ENCODE measurements at places on chromosomes 2 and 18. TPM values are rescaled to one million over a fixed set of nuclear protein-coding genes. Genes with fewer than 3 reads are reported as not detected.

Gene HOXD12
- total RNA-seq = not detected

Gene ERFE
- 0.99 TPM for total RNA-seq

Gene INHBB
- total RNA-seq = not detected

Gene HAAO
- total RNA-seq = 0.63 TPM

Gene EFEMP1
- not detected for total RNA-seq

Gene RAD51AP2
- not detected for total RNA-seq

Gene B4GALT6
- 2.4 TPM for total RNA-seq

GRCh38 chr2:38073211-38074057 is 2.5 kb downstream of the CYP1B1 start:
- peaks cover 42% of the 10 kb centered on the region for H3K27me3 ChIP-seq
- peaks cover 3% of the 10 kb centered on the region for H3K36me3 ChIP-seq
- DNase-seq = no peak
- H3K27ac ChIP-seq = no peak overlapping the region
- H3K4me1 ChIP-seq = peaks cover 19% of the 10 kb centered on the region

DNA sequence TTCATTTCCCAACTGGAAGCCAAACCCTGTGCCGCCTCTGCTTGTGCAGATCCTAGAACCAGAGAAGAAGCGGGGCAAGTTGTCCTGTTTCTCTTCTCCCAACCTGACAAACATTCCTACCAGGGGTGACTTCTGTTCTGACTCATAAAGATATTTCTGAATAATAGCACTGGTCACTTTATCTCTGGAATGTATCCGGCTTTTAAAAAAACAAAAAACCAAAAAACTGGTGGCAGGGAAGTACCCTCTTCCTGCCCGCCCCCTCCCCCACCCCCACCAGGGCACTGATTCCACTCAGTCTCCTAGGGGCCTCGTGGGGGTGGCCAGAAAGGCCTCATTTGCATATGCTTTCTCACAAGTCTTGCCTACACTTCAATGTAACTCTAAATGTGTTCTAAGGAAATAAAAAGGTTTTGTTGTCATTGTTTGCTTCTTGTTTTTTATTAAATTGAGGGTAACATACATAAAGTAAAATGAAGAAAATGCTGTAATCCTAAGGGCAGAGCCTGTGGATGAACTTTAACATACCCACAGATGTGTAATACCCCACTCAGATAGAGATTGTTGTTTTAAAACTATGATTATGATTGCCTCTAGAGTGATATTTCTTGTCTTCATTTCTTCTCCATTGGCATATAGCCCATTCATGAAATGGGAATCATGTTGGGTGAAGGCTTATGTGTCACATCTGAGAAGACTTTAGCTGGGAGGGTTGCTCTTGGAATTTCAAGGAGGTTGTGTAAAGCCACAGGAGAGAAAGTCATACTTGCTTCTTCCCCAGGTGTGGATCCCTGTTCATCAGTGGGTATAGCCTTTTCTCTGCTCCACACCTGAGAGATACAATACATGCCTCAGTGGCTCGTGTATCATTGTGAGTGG is 5.3 kb upstream of the FOSL2 start:
- peak overlapping the region; percentile 60 for H3K27ac ChIP-seq
- peaks cover 1% of the 10 kb centered on the region for H3K27me3 ChIP-seq
- no peak overlapping the region for H3K4me3 ChIP-seq
- peak; percentile 43 for DNase-seq
- H3K4me1 ChIP-seq = peaks cover 28% of the 10 kb centered on the region

DNA sequence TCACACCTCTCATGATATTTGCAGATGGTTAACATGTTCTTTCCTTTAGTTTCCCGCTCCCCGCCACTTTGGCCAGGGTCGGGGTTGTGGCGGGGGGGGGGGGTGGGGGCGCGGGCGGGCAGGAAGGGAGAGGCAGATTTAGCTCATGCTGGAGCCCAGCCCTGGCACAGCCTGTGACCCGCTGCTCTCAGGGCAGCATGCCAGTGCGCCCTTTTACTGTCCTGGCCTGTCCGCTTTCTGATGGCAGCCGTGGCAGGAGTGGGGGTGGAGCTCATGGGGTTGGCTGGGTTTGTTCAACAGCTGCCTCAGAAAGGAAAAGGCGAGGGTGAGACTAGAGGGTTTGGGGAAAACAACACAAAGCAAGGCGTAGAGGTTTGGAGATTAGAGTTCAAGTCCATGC is 56.1 kb downstream of the TNP1 start:
- H3K36me3 ChIP-seq = no peaks in the 10 kb centered on the region
- DNase-seq = no peak
- H3K4me3 ChIP-seq = no peak overlapping the region
- no peaks in the 10 kb centered on the region for H3K27me3 ChIP-seq
- no peak overlapping the region for H3K27ac ChIP-seq

- H3K27ac ChIP-seq = no peak overlapping the region
- H3K4me3 ChIP-seq = no peak overlapping the region
- DNase-seq = no peak
- H3K4me1 ChIP-seq = no peaks in the 10 kb centered on the region
- H3K27me3 ChIP-seq = no peaks in the 10 kb centered on the region
Observed at GRCh38 chr18:11259469-11260150, 110.2 kb upstream of the PIEZO2 start.

- H3K4me3 ChIP-seq = no peak overlapping the region
- no peak for DNase-seq
- H3K36me3 ChIP-seq = no peaks in the 10 kb centered on the region
- no peak overlapping the region for H3K27ac ChIP-seq
- H3K27me3 ChIP-seq = no peaks in the 10 kb centered on the region
Observed at GRCh38 chr2:83730223-83730622, 728.9 kb downstream of the SUCLG1 start.

DNA sequence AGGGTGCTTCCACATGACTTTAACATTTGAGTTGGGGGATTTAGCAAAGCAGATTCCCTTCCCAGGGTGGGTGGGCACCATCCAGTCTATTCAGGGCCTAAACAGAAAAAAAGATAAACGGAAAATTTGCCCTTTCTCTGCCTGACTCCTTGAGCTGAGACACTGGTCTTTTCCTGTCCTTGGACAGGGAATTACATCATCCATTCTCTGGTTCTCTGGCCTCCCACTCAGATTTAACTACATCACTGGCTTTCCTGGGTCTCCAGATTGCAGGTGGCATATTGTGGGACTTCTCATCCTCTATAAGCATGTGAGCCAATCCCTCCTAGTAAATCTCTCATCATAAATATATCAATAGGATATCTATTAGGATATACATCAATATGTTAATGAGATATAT is 25.8 kb downstream of the CAPN13 start:
- no peak overlapping the region for H3K27ac ChIP-seq
- no peak for DNase-seq
- no peak overlapping the region for H3K4me3 ChIP-seq

GRCh38 chr2:109494351-109494750 is 119.4 kb downstream of the SEPTIN10 start:
- no peaks in the 10 kb centered on the region for H3K4me1 ChIP-seq
- no peak overlapping the region for H3K27ac ChIP-seq
- no peak for DNase-seq
- no peak overlapping the region for H3K4me3 ChIP-seq
- no peaks in the 10 kb centered on the region for H3K27me3 ChIP-seq
- peaks cover 3% of the 10 kb centered on the region for H3K36me3 ChIP-seq

- no peak overlapping the region for H3K4me3 ChIP-seq
- peaks cover 15% of the 10 kb centered on the region for H3K4me1 ChIP-seq
- DNase-seq = no peak
- no peaks in the 10 kb centered on the region for H3K36me3 ChIP-seq
Observed at GRCh38 chr2:237682856-237683670, 55.7 kb downstream of the LRRFIP1 start.

DNA sequence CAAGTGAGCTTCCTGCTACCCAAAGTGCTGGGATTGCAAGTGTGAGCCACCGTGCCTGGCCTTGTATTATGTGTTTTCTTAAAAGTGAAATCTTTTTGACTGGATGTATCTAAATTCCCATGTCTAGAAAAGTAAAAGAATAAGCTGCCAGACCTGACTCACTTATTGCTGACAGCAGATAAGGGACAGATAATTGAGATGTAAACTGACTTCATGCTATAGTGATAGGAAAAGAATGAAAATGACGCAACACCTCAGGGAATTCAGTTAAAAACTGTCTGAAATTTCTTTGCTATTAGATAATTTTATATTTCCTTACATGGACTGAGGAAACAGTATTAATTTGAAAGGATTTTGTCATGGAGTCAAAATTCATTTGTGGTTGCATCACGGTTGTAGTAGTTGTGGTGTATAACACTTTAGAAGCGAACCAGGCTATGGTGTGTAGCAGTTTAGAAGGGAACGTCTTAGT is 19.4 kb downstream of the TTC27 start:
- peaks cover 33% of the 10 kb centered on the region for H3K36me3 ChIP-seq
- no peaks in the 10 kb centered on the region for H3K27me3 ChIP-seq
- H3K27ac ChIP-seq = no peak overlapping the region
- no peak for DNase-seq

GRCh38 chr2:28586867-28587266 is 91.0 kb downstream of the PLB1 start:
- H3K36me3 ChIP-seq = no peaks in the 10 kb centered on the region
- no peak overlapping the region for H3K4me3 ChIP-seq
- peak overlapping the region; percentile 42 for H3K27ac ChIP-seq

GRCh38 chr2:15041429-15041837 is 408.9 kb downstream of the LRATD1 start:
- no peak overlapping the region for H3K27ac ChIP-seq
- no peaks in the 10 kb centered on the region for H3K27me3 ChIP-seq
- no peak overlapping the region for H3K4me3 ChIP-seq
- no peak for DNase-seq

GRCh38 chr2:134217924-134218323 is 35.9 kb upstream of the MGAT5 start:
- H3K27ac ChIP-seq = peak overlapping the region; percentile 92
- no peaks in the 10 kb centered on the region for H3K27me3 ChIP-seq
- DNase-seq = peak; percentile 66

- no peaks in the 10 kb centered on the region for H3K4me1 ChIP-seq
- H3K36me3 ChIP-seq = no peaks in the 10 kb centered on the region
- no peak overlapping the region for H3K27ac ChIP-seq
- no peak for DNase-seq
Observed at GRCh38 chr2:60475123-60475830, 78.2 kb downstream of the BCL11A start.

GRCh38 chr2:167689444-167689843 is 558.0 kb downstream of the STK39 start:
- H3K27ac ChIP-seq = no peak overlapping the region
- H3K27me3 ChIP-seq = no peaks in the 10 kb centered on the region
- H3K4me1 ChIP-seq = no peaks in the 10 kb centered on the region
- DNase-seq = no peak
- H3K36me3 ChIP-seq = no peaks in the 10 kb centered on the region

DNA sequence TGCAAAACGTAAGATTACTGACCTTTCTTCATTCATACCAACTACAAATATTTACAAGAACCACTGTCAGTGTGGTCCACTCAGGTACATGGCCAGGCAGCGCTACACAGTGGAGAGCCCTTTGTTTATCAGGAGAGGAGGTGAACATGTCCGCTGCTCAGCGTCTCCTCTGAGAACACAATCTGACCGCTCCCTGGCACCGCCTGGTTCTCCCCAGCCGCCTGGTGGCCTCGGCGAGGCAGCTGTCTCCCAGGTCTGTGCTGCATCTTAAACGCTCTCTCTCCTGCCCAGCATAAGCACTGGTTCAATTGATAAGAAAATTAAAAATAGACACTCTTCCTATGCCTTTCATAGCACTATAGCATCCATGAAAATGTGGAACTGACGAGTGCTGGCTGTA is 146.8 kb upstream of the PXDN start:
- no peak for DNase-seq
- no peak overlapping the region for H3K4me3 ChIP-seq
- no peaks in the 10 kb centered on the region for H3K4me1 ChIP-seq
- H3K36me3 ChIP-seq = no peaks in the 10 kb centered on the region

- peaks cover 9% of the 10 kb centered on the region for H3K27me3 ChIP-seq
- no peak overlapping the region for H3K27ac ChIP-seq
- H3K4me1 ChIP-seq = no peaks in the 10 kb centered on the region
- DNase-seq = no peak
Observed at GRCh38 chr2:39696101-39696553, 30.4 kb downstream of the TMEM178A start.

GRCh38 chr2:76569819-76570218 is 859.1 kb upstream of the GCFC2 start:
- no peaks in the 10 kb centered on the region for H3K27me3 ChIP-seq
- H3K36me3 ChIP-seq = no peaks in the 10 kb centered on the region
- H3K27ac ChIP-seq = no peak overlapping the region
- no peaks in the 10 kb centered on the region for H3K4me1 ChIP-seq
- DNase-seq = no peak
- H3K4me3 ChIP-seq = no peak overlapping the region

DNA sequence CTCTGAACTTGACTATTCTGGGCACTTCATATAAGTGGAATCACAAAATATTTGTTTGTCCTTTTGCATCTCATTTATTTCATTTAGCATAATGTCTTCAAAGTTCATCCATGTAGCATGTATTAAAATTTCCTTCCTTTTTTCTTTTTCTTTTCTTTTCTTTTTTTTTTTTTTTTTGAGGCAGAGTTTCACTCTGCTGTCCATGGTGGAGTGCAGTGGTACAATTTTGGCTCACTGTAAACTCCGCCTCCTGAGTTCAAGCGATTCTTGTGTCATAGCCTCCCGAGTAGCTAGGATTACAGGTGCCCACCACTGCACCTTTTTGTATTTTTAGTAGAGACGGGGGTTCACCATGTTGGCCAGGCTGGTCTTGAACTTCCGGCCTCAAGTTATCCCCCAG is 11.9 kb downstream of the ATP8B1 start:
- H3K36me3 ChIP-seq = no peaks in the 10 kb centered on the region
- H3K4me3 ChIP-seq = no peak overlapping the region
- no peaks in the 10 kb centered on the region for H3K4me1 ChIP-seq

GRCh38 chr18:41043876-41044275 is 911.2 kb upstream of the PIK3C3 start:
- H3K4me1 ChIP-seq = no peaks in the 10 kb centered on the region
- H3K4me3 ChIP-seq = no peak overlapping the region
- DNase-seq = no peak
- H3K36me3 ChIP-seq = no peaks in the 10 kb centered on the region

DNA sequence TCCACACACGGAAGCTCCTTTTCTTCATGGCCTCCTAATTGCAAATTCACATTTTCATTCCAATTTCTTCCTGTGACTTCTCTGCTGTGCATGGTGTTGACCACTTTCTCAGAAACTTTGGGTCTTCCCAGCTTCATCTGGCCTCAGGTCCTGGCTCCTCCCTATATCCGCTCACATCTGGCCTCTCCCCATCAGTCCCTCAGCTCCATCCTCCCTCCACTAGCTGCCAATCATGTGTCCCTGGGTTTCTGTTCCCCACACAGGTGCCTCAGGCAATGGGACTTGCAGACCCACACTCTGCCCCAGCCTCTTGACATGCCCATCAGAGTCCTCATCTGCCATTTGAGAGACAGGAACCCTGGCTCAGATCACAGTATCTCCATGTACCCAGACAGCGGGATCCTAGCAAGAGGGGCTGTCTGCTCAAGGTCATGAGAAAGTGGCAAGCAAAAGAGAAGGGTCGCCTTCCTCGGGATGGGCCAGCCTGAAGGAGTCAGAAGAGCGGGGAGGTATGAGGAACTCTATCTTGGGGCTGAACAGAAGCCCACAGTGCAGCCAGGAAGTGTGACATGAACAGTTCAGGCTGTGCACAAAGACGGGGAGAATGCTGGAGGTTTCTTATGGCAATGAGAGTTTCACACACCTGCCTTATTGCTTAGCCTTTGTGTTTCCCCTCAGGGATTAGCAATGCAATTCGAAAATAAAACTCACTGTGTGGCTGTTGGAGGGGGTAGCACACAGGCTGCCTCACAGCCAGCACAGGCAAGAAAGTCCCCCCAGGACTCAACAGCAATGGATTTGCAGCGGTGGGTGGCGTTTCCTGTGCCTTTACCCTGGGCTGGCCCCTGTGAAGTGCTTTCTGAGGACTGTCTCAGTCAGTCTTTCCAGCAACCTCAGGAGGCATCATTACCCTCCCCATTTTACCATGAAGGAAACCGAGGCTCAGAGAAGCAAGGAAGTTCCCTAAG is 69.5 kb downstream of the COPS8 start:
- H3K27ac ChIP-seq = peak overlapping the region; percentile 86
- peak; percentile 83 for DNase-seq
- H3K27me3 ChIP-seq = no peaks in the 10 kb centered on the region
- peaks cover 2% of the 10 kb centered on the region for H3K36me3 ChIP-seq
